Activated CD8-positive, alpha-beta memory T cell treated with anti-CD3 and anti-CD28 coated beads for 4 hours (primary cell): ENCODE measurements at places on chromosomes 4 and X.

DNA sequence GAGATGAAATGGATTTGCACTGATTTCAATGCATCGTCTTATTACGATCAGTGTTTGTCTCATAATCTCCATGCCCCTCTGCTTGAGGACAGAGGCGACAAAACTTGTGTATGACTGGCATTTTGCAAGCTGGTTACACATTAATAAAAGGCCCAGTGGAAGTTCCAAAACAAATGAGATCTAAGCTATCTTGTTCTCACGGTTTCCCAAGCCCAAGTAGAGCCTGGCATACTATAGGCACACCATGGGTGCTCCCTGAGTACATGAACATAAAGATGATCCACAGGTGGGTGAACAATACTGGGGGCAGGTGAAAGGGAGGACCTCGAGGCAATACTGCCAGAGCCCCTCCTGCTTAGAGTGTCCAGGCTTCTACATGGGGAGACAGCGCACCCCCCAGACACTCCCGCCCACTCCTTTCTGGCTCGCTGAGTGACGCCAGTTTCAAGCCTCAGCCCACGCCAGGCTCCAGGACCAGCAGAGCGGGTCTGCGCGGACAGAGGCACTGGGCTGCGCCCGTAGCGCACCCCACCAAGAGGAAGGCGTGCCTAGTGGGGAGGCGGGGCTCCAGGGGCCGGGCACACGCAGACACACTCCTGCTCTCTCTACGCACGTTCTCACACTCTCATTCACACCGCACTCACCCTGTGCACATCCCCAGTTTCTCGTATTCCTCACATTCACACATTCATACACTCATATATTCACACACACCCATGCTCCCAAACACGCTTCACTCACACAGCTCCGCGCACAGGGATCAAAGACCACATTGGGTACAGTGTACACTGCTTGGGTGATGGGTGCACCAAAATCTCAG lies 8.9 kb upstream of the GSX2 start:
- DNase-seq = no peak

GRCh38 chrX:14591976-14592375 lies 62.6 kb downstream of the GLRA2 start:
- no peak for DNase-seq

- no peak for DNase-seq
Observed at GRCh38 chr4:67049446-67049845, 495.9 kb downstream of the CENPC start.

- DNase-seq = no peak
Observed at GRCh38 chr4:113893546-113893945, 85.9 kb downstream of the ARSJ start.

DNA sequence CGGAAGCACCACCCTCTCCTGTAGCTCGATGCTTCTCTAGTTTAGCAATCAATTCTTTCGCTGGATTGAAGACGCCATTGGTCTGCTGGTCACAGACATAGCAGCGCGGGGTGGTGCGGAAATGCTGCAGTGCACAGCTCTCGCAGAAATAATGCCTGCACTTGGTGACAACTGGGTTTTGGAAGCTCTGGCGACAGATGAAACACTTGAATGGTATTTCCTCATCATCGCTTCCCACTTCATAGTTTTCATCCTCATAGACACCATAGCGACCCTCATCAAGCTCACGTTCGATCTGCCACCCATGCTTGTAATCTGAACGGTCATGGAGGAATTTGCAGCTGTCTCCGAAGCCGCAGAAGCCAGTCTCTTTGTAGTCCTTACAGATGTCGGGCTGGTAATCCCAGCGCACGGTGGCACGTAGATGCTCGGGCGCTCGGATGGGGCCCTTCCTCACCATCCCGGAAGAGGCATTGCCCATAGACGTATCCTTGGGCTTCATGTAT lies 854 bp downstream of the RNF113A start:
- no peak for DNase-seq

DNA sequence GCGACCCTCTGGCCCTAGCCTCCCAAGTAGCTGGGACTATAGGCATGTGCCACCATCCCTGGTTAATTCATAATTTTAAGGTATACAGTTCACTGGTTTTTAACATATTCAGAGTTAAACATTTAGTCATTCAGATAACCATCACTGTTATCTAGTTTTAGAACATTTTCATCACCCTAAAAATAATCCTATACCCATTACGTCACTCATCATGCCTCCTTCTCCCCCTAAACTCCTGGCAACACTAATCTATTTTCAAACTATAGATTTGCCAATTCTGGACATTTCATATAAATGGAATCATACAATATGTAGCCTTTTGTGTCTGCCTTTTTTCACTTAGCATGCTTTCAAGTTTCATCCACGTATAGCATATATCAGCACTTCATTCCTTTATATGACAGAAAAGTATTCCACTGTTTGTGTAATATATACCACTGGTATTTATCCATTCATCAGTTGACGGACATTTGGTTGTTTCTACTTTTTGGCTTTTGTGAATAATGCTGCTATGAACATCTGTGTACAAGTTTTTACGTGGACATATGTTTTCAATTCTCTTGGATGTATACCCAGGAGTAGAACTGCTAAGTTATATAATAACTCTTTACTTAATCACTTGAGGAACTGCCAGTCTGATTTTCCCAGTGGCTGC lies 32.0 kb upstream of the RPS3A start:
- no peak for DNase-seq

DNA sequence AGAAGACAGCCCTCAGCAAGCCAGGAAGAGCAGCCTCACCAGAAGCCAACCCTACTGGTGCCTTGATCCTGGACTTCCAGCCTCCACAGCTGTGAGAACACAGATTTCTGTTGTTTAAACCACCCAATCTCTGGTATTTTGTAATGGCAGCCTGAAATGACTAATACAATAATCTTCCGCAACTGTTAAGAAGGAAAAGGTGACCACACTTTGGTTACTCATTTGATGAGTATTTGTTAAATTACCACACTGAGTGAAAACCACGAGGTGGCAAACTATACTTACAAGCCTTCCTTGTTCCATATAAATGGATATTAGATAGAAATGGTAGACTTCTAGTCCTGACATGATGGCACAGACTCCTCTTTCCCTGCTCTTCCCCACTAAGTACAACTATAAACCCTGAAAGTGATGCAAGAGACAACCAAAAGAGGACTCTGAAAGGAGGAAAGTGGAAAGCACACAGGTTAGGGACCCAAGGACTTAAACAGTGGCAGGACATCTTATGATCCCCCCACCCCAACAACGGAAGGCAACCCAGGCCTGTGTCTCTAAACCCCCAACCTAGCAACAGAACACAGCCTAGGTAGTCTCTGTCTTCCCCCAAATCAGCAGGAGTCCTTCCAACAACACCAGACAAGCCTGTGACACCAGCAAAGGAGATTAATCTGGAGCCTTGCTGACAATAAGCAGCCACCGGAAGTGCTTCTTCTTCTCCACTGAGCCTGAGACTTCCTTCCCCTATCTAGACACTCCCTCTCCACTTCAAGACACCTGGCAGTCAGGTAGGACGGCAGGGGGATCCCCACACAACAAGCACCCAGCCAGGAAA lies 12.3 kb downstream of the ZNF182 start:
- no peak for DNase-seq

- no peak for DNase-seq
Observed at GRCh38 chr4:136526517-136526916, 1005.8 kb downstream of the PCDH18 start.

DNA sequence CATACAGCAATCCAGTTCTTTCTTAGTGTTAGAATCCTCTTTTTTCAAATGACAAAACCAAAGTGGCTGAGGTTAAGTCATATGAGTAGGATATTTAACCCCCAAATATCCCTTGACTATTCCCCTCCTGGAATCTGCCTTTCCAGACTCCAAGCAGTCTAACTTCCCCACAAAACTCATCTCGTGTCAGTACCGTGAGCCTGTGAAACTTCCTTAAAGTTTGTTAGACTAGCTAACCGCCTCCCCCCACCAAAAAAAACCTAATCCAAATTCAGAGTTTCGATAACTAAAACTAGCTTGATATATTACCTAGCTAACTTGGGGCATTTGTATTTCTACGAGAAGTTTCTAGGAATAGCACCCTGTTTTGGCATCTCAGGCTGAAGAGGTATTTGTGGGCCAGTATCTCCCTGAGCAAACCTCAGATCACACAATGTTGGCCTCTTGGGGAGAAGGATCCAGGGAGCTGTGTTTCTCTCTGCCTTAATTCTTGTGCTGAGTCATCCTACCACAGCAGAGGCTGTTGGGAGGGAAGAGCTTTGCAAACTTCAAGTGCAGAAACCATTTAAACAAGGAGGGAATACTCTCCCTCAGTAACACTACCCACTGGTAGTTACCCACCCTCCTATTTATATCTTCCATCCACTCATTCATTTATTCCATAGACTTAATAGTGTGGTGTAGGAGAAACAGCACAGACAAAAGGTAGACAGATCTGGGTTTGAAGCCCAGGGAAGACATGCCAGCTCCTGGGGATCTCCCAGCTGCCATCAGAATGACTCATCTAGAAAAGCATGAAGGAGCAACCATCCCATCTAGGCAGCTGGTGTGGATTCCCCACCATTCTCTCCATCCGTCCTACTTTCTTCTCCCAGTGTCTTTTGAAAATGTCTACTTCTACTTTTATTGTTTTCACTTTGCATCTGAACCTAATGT lies 39.3 kb upstream of the TXK start:
- no peak for DNase-seq

DNA sequence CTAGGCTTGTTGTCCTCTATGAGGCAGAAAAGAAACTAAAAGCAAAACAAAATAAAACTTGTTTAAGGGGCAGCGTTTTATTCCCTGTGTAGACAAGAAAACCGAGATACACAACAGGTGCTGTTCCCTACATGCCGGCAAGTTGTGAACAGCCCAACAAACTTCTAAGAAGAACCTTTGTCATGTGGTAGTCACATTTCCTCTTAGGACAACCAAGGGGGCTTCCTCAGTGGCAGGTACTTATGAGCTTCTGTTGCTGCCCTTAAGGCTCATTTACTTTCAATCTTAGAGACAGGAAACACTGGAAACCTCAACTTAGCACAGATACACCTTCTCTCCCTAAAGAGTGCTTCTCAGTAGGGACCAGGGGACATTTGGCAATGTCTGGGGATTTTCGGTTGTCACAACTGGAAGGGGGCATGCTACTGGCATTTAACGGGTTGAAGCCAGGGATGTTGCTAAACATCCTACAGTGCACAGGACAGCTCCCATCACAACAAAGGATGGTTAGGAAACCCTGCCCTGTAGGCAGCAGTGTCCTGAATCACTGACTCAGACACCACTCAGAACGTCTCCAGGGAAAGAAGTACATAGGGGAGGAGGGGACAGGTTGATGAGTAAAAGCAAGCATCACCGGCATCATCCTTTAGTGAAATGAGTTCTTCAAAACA lies 111.0 kb downstream of the ASB9 start:
- no peak for DNase-seq

- DNase-seq = no peak
Observed at GRCh38 chrX:82556588-82556987, 951.5 kb upstream of the POU3F4 start.

- no peak for DNase-seq
Observed at GRCh38 chr4:168585168-168586091, 88.6 kb downstream of the PALLD start.
